Panc1 (cell line): ENCODE measurements at places on chromosomes 11 and 22. TPM values are rescaled to one million over a fixed set of nuclear protein-coding genes. Genes with fewer than 3 reads are reported as not detected.

- no peak for DNase-seq
Observed at GRCh38 chr22:45208993-45209838, 31.5 kb downstream of the KIAA0930 start.

GRCh38 chr22:26169315-26170111 lies at the start of gene SEZ6L:
TSS of gene SEZ6L (plus strand) at chr22:26169462. CDS start at chr22:26169670, 208 bp downstream.
- no peak for DNase-seq

DNA sequence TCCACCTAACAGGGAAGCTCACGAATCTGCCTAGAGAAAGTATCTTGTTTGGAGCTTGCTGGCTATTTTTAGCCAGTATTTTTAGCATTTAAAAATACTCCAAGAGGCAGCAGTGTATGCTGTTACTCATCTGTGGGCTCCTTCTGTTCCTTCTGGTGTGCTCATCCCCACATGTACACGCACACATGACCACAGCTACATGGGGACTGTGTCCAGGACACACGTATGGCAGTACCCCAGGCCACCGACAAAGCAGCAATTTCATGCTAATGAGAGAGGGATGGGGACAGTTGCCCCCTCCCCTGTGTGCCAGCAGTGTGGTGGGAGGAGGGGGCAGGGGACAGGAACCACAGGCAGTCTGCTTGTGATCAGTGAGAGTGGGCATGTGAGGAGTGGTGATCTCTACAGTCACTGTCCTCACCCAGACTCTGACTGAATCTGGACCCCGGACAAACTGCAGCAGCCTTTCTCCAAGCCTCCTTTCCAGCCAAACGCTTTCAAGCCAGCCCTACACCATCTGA lies 16.4 kb downstream of the USP2 start:
- DNase-seq = no peak

DNA sequence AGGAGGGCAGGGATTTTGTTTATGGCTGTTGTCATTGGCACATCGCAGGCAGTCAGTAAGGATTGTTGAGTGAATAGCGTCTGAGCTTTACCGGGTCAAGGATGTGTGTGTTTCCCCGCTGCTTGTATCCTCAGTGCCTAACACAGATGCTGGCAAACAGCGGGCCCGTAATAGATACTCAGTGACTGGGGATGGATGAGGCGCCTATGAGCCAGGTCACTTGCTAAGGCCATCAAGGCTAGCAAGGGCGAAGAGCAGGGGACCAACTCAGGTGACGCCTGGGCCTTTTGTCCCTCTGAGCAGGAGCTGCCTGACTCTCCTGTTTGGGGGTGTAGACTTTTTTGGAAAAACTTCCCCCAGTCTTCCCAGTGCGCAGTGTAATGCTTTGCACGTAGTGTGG lies 118.1 kb downstream of the HIPK3 start:
- DNase-seq = no peak

GRCh38 chr11:95363708-95364107 lies 132.7 kb upstream of the SESN3 start:
- DNase-seq = no peak

DNA sequence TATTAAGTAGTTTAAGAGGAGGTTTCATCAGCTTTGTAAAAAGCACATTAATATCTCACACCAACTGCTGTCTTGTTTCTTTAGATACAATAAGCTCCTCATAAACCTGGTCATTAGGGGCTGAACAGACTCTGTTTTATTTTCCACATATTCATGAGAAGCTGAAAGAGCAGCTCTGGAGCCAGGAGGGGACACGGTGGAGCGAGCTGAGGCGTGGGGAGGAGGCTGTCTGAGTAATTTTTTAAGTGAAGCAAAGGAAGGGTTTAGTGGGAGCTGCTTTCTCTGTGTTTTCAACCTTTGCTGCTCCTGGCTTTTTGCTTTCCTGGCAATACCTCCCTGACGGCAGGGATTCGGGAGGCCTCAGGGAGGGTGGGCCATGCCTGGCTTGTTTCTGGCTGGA lies 67.0 kb upstream of the EIF3D start:
- no peak for DNase-seq

DNA sequence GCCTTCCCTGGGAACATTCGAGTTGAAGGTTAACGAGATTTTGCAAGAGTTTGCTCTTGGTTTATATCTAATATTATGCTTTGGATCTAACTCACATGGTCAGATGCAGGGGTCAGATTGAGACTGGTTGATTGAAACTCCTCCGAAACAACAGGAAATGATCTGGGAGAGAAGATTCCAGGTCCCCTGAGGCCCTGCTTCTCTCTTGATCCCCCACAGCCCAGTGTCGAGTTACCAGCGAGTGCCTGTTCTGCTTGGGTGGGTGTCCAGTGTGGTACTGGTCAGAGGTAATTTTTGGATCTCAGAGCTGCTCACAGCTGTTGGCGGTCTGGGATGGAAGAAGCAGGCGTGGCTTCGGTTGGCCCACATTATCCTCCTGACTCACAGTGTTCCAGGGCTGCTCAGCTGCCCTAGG lies 9.2 kb downstream of the FBLN1 start:
- DNase-seq = no peak

GRCh38 chr11:90310210-90310609 lies 87.4 kb upstream of the CHORDC1 start:
- DNase-seq = no peak

GRCh38 chr11:130220311-130221035 lies 60.9 kb downstream of the ST14 start:
- DNase-seq = no peak

- DNase-seq = no peak
Observed at GRCh38 chr22:25875461-25875860, 133.5 kb downstream of the MYO18B start.

DNA sequence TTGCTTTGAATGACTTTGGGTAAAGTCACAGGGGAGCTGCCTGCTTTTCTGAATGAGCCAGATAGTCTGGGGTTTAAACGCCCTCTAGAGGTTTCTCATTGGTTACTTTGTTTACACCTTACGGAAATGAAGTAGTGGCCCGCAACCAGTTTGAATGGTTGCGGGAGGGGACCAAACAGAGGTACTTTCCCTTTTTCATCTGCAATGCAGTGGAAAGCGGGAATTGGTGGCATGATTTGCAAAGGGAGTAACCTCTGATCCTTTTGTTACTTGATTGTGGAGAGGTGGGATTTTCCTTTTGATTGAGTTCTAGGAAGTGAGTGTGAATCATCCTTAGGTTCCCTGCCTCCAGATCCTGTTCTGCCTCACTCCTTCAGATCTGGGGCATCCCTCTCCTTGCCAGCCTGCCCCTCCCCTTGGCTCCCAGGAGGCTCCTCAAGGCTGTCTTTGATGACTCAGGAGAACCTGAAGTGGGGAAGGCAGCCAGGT lies 15.9 kb upstream of the GLYATL1 start:
- no peak for DNase-seq

DNA sequence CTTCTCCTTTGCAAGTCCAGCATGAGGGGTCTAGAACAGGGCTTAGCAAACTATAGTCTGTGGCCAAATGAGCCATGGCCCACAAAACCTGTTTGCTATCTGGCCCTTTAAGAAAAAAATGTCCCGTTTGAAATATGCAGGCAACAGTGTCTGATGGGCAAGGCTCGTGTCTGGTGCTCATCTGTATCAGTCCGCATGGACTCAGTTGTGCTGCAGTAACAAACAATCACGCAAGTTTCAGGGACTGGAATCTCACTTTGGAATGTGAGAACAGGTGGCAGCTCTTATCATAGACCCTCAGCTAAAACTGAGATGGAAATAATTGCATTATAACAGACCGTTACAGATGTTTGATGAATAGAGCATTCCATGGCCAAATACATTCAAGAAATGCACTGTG lies 19.1 kb upstream of the PVALB start:
- DNase-seq = no peak

- no peak for DNase-seq
Observed at GRCh38 chr11:79040348-79040747, 400.5 kb downstream of the TENM4 start.

GRCh38 chr11:12204506-12204905 lies 94.1 kb downstream of the MICAL2 start:
- no peak for DNase-seq

DNA sequence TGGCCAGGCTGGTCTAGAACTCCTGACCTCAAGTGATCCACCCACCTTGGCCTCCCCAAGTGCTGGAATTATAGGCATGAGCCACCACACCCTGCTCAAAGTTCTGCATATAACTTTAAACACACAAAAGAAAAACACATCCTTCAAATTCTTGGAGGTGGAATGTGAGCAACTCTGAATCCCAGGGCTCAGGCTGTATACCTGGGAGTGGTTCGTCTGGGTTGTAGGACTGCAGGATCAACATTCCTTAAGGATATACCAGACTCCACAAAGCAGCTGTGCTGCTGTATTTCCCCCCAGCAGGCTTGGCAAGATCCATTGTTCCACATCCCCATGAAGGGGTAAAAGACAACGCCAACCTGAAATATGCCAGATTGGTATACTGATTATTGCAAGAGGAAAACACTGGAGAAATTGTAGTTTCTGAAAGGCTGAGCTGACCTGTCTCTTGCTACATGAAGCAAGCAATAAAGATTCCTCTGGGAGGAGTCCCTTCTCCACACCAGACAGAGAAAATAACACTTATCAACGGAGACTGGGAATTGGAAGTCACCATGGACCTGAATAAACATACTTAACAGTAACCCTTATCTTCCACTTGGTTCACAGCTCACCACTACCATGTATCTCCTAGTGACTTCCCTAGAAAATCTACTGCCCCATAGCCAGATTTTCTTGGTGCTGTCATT lies 12.2 kb upstream of the RPS3 start:
- no peak for DNase-seq

DNA sequence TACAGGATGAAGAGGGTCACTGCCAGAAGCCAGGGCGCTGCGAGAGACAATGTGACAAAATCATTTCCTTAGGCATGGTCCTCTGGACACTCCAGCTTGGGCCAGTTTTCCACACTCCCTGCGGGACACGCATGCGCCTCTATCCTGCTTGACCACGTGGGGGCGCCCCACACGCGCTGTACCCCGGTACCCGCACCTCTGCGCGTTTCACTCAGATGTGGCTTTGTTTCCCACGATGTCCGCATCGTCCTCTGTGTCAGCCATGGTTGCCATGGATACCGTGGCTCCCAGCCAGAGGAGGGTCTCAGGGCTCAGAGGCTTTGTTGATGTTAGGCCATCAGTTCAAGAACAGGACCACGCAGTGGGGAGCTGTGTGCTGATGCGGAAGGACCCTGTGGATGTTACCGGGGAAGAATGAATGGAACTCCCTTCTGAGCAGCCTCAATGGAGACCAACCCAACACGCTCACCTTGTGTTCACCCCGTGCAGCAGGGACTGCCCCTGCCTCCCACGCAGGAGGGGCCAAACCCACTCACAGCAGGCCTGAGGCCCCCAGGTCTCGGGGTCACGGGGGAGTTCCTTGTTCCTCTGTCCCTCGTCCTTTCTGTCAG lies 101.1 kb upstream of the SLC22A12 start:
- DNase-seq = no peak

- DNase-seq = no peak
Observed at GRCh38 chr22:41217553-41218157, 12.5 kb downstream of the L3MBTL2 start.

DNA sequence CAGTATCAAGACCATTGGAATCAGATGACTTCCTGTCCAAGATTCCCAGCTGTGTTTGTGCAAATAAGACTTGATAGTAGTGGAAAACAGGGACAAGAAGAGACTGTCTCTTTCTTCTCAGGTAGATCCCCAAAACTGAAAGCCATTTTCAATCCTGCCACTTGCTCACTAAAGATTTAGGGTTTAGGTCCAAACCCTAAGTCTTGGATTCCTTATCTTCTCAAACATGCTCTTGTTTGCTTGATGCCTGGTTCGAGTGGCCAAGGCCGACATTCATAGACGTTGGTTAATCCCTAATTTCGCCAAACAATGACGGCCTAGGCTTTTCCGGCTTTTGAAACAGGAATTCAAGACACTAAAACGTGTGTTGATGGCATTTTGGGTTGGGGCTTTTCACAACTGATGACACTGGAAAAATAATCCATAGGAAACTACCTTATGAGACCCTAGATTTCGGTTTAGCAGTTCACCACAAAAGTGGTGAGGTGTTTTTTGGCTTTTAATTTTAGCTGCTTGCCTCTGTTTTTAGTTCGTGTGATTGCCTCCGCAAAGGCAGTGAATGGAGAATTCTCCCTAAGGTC lies 1.0 kb upstream of the GTPBP1 start:
- no peak for DNase-seq

DNA sequence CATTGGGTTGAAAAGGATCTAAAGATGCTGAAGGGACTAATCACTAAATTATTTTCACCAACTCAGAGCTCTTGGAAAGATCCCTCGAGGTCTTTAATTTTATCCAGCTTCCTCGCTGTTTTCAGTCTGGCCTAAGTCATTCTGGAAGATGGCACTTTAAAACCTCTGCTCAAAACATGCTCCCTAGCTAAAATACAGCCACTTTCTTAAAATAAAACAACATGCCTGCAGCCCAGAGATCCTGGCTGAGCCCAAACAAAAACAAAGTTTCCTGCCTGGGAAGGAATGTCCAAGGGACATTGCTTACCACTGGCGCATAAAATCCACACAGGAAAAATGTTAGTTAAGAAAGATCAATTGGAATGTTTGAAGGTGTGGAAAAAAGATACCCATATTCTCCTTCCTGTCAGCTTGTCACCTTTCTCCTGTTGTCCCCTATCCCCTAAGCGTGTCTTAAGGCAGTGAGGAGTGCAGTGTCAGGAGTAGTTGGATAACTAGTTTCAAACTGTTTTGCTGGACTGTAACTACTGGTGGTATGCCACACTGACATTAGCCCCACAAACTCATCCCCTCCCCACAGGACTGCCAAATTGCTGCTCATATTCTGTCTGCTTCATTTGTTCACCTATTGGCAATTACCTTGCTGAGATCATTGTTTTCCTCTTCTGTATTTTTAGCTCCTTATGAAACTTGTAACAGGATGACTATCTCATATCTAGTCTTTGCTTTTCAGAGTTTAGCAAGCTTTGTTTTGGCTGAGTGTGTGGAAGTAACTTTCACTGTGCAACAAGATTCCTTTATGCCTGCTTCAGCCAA lies 108.3 kb upstream of the SESN3 start:
- DNase-seq = no peak

GRCh38 chr11:131884461-131885073 lies 514.2 kb downstream of the NTM start:
- DNase-seq = no peak

GRCh38 chr11:64150481-64151239 lies 15.3 kb downstream of the MACROD1 start:
- no peak for DNase-seq

DNA sequence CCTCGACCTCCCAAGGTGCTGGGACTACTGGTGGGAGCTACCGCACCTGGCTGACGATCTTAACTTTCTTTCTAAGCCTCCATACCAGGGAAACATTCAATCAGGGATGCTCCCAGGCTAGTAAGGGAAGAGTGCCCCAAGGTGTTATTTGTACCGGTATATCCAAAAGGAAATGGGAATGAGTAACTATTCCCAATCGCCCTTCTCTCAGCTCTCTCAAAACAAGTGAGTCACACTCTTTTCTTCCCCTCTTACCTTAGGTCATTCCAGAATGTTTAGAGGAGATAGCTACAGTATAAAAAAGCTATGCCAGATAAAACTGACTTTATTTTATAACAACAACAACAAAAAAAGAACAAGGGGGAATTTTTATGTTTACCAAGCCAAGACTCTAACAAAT lies 13.7 kb downstream of the DCDC1 start:
- no peak for DNase-seq

The HSCB gene
- total RNA-seq = 10.2 TPM

The OR2AG1 gene
- not detected for total RNA-seq

The IL18 gene
- 22.5 TPM for total RNA-seq

The BCR gene
- total RNA-seq = 32.1 TPM

The TXNRD2 gene
- 29.5 TPM for total RNA-seq

The RAD9A gene
- total RNA-seq = 33.1 TPM

The NUCB2 gene
- 62.2 TPM for total RNA-seq

The MYBPC3 gene
- total RNA-seq = not detected

The VSTM5 gene
- total RNA-seq = not detected

The POU2AF1 gene
- 0.18 TPM for total RNA-seq

The PARVA gene
- total RNA-seq = 29.1 TPM

The CECR2 gene
- total RNA-seq = 3.6 TPM

The OR10D3 gene
- total RNA-seq = not detected

The OR4D9 gene
- total RNA-seq = not detected
